ENCODE measurements at places on chromosomes 1 and 21.

GRCh38 chr1:54376430-54377039 is 29.7 kb downstream of the SSBP3 start:
- DNase-seq = no peak

DNA sequence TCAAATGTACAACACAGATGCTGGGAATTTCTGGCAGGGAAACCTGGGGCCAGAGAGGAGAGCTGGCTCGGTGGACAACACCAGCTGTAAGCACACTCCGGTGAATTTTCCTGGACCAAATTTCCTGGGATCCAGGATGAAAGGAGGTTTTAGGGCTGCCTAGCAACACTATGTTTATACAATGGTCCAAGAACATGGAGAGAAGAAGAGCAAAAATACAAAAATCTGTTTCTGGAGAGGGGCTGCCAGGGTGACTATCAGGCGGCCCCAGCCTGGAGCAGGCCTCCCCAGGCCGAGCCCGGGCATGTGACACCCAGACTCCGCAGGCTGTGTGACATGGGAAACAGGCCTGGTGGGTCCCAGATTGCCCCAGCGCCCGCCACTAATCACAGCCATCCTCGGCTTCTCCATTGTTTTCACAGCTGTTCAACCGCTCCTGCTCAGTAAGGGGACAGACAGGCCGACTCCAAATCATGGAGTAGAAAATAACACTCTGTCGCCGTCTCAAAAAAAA is 336.0 kb upstream of the NFIA start:
- no peak for DNase-seq

DNA sequence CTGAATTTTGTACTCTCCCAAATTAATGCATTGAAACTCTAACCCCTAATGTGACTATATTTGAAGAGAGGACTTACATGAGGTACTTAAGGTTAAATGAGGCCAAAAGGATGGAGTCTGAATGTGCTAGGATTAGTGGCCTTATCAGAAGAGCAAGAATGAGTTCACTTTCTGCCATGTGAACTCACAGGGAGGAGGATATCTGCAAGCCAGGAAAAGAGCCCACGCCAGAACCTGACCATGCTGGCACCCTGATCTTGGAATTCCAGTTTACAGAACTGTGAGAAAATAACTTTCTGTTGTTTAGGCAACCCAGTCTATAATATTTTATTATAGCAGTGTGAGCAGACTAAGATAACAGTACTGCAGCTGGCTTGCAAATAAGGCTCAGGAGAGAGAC is 12.2 kb upstream of the FASLG start:
- DNase-seq = no peak

DNA sequence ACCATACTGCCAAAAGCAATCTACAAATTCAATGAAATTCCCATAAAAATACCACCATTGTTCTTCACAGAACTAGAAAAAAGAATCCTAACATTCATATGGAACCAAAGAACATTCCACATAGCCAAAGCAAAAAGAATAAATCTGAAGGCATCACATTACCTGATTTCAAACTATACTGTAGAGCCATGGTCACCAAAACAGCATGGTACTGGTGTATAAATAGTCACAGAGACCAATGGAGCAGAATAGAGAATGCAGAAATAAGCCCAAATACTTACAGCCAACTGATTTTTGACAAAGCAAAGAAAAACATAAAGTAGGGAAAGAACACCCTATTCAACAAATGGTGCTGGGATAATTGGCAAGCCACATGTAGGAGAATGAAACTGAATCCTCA is 6.2 kb upstream of the DEPDC1 start:
- DNase-seq = no peak

DNA sequence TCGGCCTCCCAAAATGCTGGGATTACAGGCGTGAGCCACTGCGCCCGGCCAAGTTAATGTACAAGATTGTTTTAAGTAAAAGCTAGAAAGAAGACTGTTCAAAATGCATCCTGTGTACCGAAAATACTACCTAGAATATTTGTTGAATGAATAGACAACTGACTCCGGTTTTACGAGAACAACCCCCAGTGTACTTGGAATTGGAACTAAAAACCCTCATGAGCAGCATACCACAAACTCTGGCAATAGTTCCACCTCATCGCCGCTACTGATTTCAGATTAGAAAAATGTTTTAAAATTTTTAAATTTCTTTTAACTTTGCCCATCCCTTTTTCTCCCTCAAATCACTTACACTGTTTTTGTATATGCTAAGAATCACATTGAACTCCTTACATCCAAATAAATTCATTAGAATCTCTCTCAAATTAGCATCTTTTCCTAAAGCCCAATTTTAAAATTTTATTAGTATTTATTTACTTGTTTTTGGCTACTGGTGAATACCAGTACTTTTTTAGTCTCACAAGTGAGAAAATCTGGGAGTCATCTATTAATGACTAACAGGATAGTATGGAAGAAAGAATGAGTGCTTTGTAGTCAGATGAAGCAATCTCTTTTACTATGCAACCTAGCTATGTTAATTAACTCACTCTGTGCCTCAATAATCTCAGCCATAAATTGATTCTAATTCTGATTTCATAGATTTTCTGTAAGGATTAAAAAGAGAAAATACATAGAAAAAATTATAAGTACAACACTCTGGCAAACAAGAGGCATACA is 95.1 kb downstream of the GPATCH2 start:
- DNase-seq = no peak

DNA sequence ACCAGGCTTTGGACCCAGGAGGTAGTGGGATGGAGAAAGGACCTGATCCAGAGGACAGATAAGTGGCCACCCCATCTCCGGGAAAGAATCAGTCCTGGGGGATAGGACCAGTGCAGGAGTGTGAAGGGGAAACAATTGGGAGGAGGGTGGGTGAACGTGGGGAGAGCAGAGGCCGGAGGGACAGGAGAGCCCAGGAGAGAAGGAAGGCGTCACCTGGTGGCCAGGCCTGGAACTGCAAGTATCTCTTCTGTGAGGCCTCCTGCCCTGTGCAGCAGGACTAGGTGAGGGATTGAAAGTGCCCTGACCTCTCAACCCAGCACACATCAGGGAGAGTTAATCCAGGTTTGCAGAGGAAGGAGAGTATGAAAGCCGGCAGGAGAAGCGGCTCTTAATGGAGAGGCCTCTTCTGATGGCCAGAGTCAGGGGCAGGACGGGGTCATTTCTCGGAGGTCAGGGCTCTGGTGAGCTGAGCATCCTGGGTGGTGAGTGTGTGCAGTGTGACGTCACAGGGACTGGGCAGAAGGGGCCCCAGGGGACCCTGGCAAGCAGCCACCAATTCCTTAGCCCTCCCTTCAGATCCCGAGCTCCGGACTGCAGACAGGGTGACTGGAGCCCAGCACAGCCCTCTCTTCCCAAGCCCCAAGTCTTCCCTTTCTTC is 9.2 kb upstream of the LAD1 start:
- peak; percentile 40 for DNase-seq

All from stimulated activated CD8-positive, alpha-beta memory T cell treated with anti-CD3 and anti-CD28 coated beads, Interleukin-4, amount 100 ng/mL, for 1 hour (primary cell).